Hair follicular keratinocyte (primary cell): ENCODE measurements at places on chromosomes 16 and 17. TPM values are rescaled to one million over a fixed set of nuclear protein-coding genes. Genes with fewer than 3 reads are reported as not detected.

The CX3CL1 gene
- 4.2 and 8.4 TPM in 2 replicates for total RNA-seq

The PPM1E gene
- under 0.01 and 0.04 TPM in 2 replicates for total RNA-seq

The COX6A2 gene
- not detected in 2 replicates for total RNA-seq

The CIBAR2 gene
- not detected in 2 replicates for total RNA-seq
